H1 (cell line): ENCODE measurements at places on chromosomes 5 and 9. TPM values are rescaled to one million over a fixed set of nuclear protein-coding genes. Genes with fewer than 3 reads are reported as not detected.

CORO2A gene
- 26.2 and 27.9 TPM in 2 replicates for total RNA-seq

MOB3B gene
- total RNA-seq: 14.9 and 16.1 TPM in 2 replicates

OR1Q1 gene
- total RNA-seq: not detected in 2 replicates

GRM6 gene
- total RNA-seq: not detected in 2 replicates

STK32A gene
- total RNA-seq: 1.5 and 2.5 TPM in 2 replicates

PCDHB13 gene
- 1.1 and 1.4 TPM in 2 replicates for total RNA-seq

NOP16 gene
- total RNA-seq: 65.2 and 65.9 TPM in 2 replicates

- no peak for DNase-seq
Observed at GRCh38 chr9:5286262-5286661, 18.3 kb downstream of the RLN2 start.

DNA sequence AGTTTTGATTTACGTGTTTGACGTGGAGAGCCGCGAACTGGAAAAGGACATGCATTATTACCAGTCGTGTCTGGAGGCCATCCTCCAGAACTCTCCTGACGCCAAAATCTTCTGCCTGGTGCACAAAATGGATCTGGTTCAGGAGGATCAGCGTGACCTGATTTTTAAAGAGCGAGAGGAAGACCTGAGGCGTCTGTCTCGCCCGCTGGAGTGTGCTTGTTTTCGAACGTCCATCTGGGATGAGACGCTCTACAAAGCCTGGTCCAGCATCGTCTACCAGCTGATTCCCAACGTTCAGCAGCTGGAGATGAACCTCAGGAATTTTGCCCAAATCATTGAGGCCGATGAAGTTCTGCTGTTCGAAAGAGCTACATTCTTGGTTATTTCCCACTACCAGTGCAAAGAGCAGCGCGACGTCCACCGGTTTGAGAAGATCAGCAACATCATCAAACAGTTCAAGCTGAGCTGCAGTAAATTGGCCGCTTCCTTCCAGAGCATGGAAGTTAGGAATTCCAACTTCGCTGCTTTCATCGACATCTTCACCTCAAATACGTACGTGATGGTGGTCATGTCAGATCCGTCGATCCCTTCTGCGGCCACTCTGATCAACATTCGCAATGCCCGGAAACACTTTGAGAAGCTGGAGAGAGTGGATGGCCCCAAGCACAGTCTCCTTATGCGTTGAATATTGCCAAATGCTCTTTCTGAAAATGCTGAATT, 850 bp downstream of the RRAGA start:
- no peak for DNase-seq

GRCh38 chr5:176734756-176735342, 75.5 kb upstream of the UNC5A start:
- DNase-seq: no peak

GRCh38 chr5:40356248-40356647, 323.5 kb upstream of the PTGER4 start:
- DNase-seq: no peak

- no peak for DNase-seq
Observed at GRCh38 chr9:110802416-110803035, 133.9 kb downstream of the MUSK start.

DNA sequence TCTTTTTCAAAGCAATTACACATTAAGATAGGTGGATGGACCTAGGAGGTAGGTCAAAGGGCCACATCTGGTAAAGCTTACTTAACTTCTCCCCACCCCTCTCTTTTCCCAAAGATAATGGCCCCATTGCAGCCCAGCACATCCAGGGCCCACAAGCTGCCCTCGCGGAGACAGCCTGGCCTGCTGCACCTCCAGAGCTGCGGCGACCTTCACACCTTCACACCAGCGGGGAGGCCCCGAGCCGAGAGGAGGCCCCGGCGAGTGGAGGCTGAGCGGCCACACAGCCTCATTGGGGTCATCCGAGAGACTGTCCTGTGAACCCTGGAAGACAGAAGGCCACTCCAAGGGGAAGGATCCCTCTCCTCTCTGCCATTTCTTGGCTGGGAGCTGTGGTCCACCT, 66.5 kb downstream of the ENTREP1 start:
- DNase-seq: no peak

DNA sequence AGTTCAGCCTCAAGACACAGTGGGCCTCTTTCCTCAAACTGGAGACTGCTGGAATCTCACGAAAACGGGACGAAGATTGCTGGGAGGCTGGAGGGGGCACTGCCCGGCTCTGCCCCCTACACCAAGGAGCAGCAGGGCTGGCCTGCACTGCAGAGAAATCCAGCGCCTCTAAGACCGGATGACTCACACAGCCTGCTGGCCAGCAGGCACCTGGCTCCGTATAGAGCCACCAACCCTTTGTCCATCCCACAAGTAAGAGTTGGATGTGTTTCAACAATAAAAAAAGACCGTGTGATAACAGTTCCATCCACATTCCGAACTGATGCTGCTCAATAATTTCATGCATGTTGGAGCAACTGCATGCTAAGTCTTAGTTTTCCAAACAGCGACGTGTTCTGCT, 11.5 kb downstream of the CCDC127 start:
- no peak for DNase-seq

DNA sequence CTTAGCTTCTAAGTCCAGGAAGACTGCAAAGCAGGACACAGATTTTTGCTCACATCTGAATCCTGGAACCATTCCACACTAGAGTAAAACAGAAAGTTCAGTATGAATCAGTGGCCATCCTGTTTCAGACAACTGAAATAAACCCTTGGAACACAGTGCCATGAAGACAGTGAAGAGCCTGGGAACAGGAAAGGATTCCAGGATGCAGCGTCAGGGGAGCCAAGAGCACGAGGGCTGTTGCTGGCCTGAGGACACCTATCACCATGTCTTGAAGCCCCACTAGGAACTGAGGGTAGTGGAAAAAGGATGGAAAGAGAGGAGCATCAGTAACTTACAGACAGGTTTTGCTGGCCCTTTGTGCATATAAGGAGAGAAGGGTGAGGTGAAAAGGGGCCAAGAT, 115.3 kb upstream of the FSTL4 start:
- DNase-seq: no peak

DNA sequence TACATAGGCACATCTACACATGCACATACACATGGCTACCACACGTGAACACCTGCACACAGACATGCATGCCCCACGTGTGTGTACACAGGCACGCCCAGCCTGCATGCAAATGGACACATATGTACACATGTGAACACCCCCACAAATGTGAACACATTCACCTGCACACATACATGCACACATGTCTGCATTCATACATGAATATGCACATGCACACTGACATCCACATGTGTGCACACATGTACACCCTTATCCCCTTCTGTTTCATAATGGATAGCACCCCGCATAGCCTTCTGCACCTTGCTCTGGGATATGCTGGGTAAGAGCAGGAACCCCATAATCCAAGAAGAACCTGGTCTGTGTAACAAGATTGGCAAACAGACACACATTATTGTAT, 66.2 kb downstream of the WNK2 start:
- no peak for DNase-seq

DNA sequence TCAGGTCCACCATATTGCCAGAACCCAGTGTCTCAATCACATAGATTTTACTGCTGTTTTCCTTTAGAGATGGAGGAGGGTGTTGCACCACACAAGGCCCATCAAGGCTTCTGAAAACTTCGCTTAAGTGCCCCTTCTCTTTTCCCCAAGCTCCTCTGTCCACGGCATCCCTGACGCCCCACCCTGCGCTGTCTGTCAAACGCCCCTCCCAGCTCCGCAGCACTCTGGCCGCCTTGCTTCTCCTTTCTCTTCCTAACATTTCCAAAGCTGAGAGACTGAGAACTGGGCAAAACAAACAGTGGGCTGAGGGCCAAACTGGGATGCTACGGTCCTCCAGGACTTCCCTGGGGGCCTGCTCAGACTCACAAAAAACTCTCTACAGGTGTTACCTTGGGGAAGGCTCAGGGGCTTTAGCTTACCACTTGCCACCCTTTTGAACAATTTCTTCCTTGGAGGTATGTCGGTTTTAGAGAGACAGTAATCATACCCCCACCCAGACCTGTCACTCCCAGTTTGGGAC, 28.3 kb upstream of the ERGIC1 start:
- DNase-seq: no peak

DNA sequence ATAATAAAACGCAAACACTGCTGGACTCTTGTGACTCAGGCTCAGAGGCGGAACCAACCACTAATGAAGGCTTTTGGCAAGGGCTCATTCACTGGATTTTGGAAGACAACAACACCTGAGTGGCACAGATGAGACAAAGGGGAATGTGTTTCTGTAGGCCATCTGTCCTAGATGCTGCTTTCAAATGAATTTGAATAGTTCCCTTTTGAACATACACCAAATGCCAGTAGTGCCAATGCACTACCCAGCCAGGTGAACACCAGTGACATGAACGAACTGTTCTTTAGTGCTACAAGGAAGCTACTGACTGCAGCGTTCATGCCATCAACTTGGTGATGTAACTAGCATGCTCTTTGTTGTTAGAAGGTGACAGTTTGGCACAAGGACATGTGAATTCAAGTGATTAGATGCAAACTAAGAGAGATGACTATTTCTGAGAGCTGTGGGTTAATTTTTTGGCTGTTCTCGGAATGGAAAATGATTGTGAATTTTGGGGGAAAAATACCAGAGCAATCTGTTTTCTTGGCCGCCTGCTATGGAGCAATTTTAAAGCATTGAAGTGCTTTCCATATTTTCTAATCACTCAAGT, 173.7 kb downstream of the SLC24A2 start:
- DNase-seq: no peak

DNA sequence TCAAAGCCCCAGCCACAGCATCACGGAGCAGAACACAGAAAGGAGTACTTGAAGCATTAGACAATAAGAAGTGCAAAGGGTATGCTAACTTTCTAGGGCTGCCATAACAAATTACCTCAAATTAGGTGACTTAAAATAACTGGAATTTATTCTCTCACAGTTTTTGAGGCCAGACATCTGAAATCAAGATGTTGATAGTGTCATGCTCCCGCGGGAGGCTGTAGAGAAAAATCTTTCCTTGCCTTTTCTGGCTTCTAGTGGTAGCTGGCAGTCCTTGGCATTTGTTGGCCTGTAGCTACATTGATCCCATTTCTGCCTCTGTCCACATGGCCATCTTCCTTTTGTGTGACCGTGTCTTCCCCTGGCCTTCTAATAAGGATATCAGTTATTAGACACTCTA, 51.9 kb upstream of the SPDL1 start:
- DNase-seq: no peak

- no peak for DNase-seq
Observed at GRCh38 chr5:125047871-125048270, 301.4 kb upstream of the ZNF608 start.

- DNase-seq: no peak
Observed at GRCh38 chr9:77176686-77177142, 620 bp upstream of the VPS13A start.
